NAMALWA (cell line): ENCODE measurements at places on chromosomes 1 and 21.

GRCh38 chr1:35001743-35002142 lies 16.6 kb upstream of the TMEM35B start:
- no peak for DNase-seq

DNA sequence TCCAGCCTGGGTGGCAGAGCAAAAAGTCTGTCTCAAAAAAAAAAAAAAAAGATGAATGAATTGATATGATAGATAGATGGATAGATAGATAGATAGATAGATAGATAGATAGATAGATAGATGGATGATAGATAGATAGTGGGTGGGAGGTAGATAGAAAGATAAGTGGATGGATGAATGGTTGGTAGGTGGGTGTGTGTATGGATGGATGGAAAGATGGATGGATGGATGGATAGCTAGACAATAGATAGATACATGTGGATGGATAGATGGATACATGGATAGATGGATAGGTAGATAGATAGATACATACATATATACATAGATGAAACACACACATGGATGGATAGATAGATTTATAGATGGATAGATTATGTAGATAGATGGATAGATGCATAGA lies 28.5 kb downstream of the TRPM2 start:
- no peak for DNase-seq

DNA sequence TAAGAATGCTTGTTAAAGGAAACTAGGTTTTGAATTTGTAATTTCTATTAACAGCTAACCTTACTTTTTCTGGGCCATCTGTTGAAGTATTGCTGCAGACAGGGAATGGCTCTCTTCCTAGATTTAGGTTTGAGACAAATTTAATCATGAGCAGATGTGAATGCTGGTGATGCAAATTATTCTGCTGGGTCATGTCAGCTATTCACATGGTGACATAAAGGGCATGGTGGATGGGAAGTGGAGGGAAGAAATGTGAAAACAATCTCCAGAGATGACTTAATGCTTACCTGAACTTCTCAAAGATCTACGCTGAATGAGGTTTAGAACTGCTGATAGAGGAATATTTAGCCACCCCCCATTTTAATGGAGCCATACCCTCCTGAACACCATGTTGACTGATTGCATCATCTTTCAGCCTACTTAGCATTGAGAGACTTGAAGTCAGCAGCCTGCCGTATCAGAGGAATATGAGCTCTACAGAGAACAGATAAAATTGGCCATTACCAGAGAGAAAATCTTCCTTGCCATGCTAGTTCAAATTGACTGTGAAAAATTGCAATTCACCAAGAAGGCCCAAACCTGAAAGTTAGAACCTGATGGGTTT lies 138.8 kb downstream of the HHAT start:
- no peak for DNase-seq

GRCh38 chr1:14365301-14365988 lies 233.0 kb upstream of the KAZN start:
- DNase-seq, result no peak

- DNase-seq, result no peak
Measured at GRCh38 chr21:38486221-38486620, 12.1 kb downstream of the ERG start.

- no peak for DNase-seq
Measured at GRCh38 chr21:38211321-38211720, 45.5 kb upstream of the KCNJ15 start.

DNA sequence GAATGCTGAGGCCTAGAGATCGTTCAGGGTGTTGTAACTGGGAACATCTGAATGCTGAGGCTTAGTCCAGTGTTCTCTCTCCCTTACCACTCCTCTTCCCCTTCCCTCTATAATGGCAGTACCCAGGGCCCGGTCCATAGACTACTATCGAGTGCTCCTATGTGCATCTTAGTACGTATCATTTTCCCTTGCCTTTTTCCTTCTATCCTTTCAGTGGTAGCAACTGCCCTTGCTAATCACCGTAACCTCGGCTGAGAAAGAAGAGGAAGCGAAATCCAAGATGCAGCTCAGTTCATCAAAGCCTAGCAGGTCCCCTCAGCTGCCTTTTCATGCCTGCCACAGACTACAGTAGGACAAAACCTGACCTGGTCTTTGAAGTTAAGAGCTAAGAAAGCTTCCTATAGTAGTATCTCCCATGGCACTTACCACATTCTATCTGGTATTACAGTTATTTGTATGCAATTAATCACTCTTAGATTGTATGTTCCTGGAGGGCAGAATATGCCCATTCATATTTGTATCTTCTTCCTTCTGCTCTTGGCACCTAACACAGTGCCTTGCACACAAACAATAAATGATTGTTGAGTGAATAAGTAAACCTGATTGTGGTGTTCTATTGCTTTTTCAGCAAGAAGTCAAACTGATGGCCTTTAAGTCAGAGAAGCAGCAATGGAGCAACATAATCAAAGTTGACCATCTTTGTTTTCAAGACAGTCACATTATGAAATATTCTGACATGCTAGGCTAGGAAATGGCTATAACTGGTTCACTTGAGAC lies 22.4 kb downstream of the CNIH4 start:
- DNase-seq, result no peak

DNA sequence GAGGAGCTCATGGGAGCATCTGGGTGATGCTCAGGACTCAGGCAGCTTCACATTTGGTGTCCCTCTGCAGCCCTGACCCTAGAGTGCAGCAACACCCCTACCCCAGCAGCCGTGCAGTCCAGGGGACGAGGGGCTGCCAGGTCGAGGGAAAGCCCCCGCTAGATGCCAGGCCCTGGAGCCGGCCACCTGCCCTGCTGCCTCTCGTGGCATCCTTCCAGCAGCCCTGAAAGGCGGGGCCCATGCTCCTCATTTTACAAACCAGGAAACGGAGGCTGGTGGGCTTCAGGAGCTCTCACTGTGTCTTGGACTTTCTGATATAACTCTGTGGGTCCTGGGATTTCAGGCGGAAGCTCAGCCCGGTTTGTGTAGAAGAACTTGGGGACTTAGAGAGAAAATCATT lies 120.5 kb upstream of the WNT4 start:
- no peak for DNase-seq

DNA sequence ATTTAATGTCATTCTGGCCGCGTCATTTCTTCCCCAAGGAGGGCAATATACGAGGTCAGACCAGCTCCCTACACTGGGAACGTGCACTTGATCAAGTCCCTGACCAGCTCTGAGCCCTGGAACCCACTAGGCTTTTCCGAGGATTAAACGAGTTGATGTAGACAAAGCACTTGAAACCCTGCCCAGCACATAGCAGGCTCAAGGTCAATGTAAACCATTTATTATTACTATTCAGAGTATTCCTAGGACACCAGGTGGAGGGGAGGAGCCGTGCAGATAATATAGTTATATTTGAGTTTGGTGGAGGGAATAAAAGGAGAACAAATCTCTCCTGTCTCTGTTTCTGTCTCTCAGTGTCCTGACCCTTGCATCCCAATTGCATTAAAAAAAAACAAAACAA lies 174.1 kb upstream of the IGSF21 start:
- DNase-seq, result no peak
